Stimulated activated naive CD4-positive, alpha-beta T cell (primary cell): ENCODE measurements at places on chromosomes 11 and 22.

DNA sequence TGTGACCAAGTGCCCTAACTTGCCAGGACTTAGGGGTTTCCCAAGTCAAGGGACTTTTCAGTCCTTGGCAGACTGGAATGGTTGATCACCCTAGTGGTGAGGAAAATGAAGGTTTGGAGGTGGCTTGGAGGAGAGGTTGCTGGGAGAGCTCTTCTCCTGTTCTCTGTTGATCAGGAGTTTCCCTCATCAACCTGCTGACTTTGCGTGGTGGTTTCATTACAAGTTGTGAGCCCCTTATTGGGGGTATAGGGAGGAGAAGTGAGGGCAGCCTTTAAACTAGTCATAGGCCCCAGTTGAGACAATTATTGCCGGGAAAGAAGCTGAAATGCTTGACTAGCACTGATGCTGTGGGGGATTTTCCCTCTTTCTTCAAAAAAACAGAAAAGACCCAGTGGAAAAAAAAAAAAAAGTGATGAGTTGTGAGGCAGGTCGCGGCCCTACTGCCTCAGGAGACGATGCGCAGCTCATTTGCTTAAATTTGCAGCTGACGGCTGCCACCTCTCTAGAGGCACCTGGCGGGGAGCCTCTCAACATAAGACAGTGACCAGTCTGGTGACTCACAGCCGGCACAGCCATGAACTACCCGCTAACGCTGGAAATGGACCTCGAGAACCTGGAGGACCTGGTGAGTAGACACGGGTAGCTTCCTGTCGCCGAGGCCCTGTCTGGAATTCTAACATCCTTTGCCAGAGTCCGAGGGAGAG lies at the start of gene CXCR5:
Gene CXCR5 (plus strand): TSS at position 525 of the 704 bp plus-strand sequence. CDS start 50 bp downstream, at position 575.
- DNase-seq = no peak

GRCh38 chr22:36736701-36737320 lies 33.3 kb upstream of the CACNG2 start:
- no peak for DNase-seq

GRCh38 chr22:45834241-45834640 lies 142.7 kb downstream of the WNT7B start:
- no peak for DNase-seq

DNA sequence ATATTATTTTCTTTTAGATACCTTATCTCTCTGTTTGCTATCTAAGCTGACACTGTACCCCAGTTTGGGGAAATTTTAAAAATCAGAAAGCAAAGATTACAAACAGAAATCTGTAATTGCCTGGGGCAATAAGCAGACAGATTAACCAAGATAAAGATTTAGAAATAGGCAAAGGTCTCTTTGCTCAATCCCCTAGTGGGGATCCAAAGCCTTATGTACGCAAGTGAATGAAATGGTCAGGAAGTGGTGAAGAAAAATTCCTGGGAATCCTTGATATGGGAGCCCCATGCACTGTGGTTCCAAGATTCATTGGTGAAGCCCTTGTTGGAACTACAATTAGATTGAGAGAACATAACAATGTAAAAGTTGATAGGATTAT lies 139.5 kb upstream of the GUCY1A2 start:
- no peak for DNase-seq

GRCh38 chr11:76764941-76765665 lies 18.1 kb upstream of the TSKU start:
- DNase-seq = no peak

- no peak for DNase-seq
Observed at GRCh38 chr11:9716275-9717039, 52.6 kb downstream of the SWAP70 start.

DNA sequence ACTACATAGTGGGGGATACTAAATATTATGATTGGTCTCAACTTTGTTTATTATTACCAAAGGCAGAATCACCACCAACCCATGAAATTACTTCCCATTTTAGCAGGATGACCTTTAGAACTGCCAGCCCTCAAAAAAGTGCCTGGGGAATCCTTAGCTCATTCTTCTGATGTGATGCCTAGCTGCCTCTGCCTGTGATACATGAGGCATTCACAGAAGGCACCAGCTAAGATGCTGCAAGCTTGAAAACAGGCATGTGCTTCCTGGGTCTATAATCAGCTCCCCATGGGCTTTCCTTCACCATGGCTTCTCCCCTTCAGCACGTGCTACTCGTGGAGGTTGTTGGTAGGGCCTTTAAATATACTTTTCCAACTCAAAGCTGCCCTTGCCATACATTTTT lies 50.4 kb upstream of the ARHGAP20 start:
- no peak for DNase-seq

DNA sequence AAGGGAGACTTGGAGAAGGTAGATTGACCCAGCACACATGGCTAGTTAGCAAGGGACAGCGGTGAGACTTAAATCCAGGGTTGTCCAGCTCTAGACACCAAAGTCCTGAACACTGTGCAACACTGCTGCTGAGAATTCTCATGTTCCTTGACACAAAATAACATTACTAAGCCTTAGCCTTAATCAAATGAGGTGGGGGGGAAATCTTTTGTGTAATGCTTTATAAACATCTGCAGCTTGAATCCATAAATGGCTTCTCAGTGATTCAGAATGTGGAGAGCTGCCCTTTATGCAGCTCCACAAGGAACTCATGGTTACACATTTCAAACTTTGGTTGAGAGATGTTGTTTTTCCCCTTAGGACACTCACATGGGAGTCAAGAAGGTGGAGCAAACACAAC lies 80.0 kb downstream of the CD44 start:
- no peak for DNase-seq

GRCh38 chr22:25722626-25723025 lies 19.4 kb upstream of the MYO18B start:
- no peak for DNase-seq

GRCh38 chr11:88375927-88376470 lies 38.5 kb upstream of the CTSC start:
- no peak for DNase-seq

DNA sequence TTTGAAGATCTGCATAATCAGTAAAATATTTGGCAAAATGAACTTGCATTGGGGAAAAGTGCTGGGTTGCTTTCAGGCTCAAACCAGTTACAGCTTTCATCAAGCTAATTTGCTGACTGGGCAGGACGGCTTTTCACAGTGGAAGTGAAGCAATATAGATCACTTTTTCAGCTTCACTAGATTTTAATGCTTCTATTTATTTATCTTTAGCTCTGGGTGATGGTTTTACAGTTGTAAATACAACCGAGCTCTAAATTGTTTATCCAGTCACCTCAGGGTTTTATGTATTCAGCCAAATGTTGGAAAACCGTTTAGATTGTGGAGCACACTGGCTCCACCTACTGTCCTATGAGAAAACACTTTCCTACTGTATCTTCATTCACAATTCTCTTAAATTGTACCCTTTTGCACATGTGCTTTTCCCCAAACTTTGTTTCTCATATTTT lies 58.2 kb downstream of the ACER3 start:
- DNase-seq = no peak

- DNase-seq = no peak
Observed at GRCh38 chr22:37563153-37564081, 3.1 kb downstream of the CDC42EP1 start.

GRCh38 chr11:68402355-68403031 lies 58.1 kb upstream of the PPP6R3 start:
- no peak for DNase-seq

DNA sequence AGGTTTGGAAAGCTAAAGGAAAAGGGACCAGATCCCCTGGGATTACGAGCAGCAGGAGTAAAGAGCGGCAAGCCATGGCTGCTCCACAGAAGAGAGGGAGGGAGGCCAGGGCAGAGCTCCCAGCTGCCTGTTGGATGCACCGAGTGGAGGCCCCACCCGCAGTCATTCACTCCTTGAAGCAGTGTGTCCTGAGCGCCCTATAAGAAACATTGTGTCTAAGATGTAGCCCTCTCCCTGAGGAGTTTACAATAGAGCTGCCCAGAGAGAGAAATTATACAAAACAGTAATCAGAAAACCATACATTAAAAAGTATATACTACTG lies 54.7 kb upstream of the CSNK2A3 start:
- no peak for DNase-seq

- DNase-seq = no peak
Observed at GRCh38 chr11:112806876-112807275, 154.3 kb upstream of the NCAM1 start.

DNA sequence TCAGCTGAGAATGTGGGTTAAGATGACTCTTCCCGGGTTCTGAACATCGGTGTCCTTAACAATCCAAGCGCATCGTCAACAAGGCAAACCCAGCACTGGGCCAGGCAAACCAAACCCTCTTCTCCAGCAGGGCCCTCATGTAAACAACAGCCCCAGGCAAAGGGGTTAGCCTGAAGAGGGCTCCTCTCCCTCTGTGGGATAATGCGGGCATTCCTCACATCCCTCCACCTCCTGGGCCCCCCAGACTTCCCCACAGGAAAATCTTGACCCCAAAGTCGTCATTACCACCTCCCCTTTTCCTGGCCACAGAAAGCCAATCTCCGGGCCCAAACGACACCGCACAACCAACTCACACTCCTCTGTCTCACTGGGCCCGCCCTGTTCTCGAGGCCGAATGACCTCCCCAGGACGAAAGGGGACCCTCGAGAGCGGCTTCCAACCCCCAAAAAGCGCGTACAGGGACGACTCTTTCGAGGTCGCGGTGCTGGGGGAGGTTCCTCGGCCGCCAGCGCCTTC lies 566 bp downstream of the DDB1 start:
- DNase-seq = no peak

DNA sequence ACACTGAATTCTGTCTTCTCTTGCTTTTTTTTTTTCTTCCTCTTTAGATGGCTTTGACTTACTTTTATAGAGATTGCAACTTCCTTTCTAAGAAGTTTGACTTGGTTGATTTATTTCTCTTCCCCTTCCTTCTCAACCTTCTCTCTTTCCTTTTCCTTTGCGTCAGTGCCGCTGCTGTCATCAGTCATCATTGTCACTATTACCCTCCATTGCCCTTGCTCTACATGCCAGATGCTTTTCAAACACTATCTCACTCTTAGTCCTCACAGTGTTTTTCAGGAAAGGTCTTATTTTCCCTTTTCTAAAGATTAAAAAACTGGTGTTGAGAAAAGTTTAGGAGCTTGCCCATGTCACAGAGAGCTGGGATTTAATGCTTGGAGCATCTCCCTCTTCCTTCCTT lies 74.7 kb upstream of the C11orf87 start:
- no peak for DNase-seq

- no peak for DNase-seq
Observed at GRCh38 chr11:91243051-91243450, 981.6 kb upstream of the FAT3 start.

- no peak for DNase-seq
Observed at GRCh38 chr11:76814414-76814813, 31.3 kb downstream of the TSKU start.
